ENCODE measurements at places on chromosomes 4 and X.

- DNase-seq: peak; percentile 41
Observed at GRCh38 chr4:23135792-23136645, 443.3 kb downstream of the GBA3 start.

DNA sequence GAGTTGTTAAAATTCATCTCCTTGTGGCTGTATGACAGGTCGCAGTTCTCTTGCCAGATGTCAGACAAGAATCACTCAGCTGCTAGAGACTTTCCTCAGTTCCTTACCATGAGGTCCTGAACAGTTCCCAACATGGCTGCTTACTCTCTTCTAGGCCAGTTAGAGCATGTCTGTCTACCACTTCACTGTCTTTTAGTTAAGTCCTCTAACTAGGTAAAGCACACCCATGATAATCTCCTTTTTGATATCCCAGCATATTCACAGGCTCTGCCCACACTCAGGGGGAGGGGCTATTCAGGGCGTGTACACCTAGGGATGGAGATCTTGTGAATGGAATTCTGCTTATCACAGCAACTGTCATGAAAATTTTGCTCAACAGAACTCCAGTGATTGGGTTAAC lies 190.1 kb downstream of the ADAMTS3 start:
- DNase-seq: peak; percentile 17

DNA sequence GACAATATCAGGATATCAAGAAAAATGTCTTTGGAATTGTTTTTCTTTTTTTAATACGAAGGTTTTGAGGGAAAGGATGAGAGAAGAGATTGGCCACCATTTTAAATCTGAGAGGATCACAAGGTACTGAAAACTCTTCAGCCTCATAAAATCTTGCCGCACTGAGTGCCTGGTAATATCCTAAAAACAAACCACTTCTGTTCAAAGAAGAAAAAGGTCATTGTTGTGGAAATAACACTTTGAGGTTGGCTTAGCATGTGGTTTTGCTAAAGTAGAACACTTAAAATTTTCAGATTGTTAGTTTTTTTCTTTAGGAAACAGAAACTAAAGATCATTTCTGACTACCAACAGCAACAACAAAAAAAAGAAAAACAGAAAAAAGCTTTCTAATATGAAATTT lies 1.0 kb upstream of the CLDN22 start:
- no peak for DNase-seq

- no peak for DNase-seq
Observed at GRCh38 chr4:164989471-164989870, 12.0 kb upstream of the TRIM61 start.

DNA sequence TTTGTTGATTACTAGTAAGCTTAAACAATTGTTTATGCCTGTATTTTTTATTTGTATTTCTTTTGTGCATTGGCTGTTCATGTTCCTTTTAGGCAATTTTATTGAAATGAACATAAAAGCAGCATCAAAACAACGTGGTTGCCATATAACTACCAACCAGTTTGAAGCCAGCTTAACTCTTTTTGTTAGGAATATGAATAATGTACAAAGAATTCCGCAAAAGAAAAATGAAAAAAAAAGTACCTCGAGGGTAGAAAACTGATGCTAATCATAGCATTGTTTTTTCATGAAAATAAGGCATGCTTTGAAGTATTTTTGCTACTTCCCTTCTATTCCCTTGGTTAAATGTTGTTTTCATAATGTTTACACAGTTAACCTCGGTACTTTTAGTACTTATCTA lies 1024.0 kb upstream of the SLIT2 start:
- DNase-seq: no peak

GRCh38 chr4:64417974-64418373 lies 8.7 kb upstream of the TECRL start:
- DNase-seq: no peak

DNA sequence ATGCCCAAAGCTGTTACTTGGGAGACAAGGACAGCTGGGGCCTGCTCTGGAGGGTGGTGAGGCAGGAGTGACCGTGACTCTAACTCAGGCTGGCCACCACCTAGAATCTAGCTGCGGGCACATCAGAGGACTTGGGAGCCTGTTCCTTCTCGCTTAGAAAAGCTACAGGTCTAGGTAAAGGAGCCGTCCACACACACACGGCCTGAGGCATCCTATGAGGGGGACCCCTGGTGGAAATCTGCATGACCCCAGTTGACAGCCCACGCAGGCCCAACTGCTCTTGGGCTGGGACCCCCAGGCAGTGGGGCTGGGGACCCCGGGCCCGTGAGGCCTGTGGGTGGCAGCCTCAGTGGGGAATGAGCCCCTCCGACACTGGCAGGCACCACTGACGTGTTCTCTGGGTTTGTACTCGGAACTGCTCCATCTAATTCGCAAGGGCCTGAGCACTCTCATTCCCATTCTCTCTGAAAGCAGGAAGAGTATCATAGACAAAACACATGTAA lies 75.6 kb downstream of the ACOX3 start:
- DNase-seq: no peak

DNA sequence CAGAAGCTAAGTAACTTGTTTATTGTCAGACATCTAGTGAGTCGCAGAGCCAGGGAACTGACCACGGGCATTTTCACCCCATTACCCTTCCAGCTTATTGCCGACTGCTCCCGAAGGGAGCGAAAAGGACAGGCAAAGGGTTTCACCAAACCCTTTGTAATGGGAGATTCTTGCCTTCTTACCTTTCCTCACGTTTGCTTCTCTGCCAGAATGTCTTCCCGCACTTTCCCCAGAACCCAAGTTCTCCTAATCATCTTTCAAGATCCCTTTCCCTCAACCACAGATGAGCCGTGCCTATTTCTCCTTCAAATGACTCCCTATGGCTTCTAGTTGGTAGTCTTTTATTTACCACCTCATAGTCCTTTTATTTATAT lies 520 bp upstream of the SRP72 start:
- no peak for DNase-seq

- DNase-seq: no peak
Observed at GRCh38 chr4:140932501-140933045, 176.4 kb upstream of the TBC1D9 start.

- DNase-seq: no peak
Observed at GRCh38 chr4:10173754-10174749, 57.5 kb upstream of the WDR1 start.

DNA sequence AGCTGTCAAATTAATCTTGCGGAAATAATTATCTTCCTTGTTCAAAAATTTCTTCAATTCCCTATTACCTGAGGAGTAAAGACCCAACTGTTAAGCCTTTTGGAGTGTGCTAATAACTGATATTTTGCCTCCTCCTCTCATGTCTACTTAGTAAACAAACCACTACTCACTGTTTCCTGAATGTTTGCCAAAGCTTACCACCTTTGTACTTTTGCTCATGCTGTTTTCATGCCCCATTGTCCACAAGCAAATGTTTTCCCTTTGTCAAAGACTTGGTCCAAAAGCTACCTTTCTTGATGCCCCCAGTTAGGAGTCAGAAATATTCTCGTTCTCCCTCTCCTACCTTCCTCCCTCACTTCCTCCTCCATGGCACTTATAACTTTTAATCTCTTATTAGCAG lies 226.1 kb downstream of the ENOX2 start:
- no peak for DNase-seq

DNA sequence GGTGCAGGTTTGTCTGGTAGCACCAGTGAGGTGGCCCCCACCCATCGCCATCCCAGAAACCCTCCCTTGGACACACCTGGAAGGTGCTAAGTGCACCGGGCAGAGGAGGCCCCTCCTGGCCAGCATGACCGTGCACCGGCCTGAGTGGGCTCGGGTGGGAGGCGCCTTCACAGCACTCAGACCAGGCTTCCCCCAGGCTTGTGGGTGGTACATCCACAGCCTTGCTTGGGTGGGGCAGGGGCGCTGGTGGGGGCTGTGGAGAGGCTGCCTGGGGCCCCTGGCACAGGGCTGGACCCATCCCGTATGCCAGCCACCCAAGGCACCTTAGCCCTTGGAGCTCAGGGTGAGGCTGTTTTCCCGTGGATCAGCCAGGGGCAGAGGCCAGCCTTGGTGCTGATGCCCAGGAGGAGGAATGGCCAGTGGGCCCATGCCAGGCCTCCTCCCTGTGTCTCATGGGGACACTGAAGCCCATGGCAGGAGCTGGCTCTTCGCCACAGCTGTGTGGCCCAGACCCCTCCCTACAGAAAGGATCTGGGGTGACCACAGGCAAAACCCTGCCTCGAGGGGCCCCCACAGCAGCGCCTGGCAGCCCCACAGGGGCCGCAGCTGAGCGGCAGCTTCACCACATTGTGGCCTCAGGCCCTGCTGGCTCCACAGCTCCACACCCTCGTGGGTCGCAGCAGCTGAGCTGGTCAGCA lies 21.4 kb downstream of the NKX1-1 start:
- DNase-seq: peak; percentile 5

DNA sequence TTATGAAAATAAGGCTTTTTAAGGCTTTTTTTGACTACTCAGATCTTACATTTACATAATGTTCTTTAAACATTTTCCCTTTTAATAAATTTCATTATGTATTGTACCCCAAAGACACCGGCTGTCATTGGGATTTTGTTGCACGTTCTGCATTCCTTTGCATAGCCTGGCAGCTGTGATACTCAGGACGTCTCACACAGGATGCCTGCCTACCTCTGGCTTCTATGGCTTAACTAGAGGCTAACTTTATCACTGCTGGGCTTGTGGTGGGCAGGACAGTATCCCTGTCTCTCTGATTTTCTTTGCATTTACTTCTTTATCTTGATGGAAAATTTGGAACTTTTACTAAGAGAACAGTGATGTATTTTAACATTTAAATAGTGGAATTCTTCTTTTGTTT lies 147.8 kb downstream of the BMPR1B start:
- DNase-seq: no peak

DNA sequence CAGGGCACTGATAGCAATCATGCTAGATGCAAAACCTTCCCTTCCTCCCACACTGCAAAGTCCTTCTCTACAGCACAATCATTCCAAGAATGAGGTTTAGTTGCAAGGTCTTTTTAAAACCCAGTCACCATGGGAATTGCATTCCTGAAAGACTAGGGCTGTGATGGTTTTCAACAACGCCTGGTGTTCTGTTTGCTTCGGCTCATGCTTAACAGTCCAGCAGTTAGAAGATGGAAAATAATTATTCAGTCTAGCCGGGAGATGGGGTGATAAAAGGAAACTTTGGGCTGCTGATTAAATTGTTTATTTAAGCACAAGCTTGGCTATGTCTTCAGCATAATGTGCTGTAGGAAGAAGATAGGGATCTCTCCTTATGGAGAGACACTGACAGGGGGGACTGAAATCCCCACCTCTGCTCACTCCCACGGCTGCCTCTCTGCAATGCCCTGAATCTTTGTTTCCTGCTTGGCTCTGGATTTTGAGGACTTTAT lies 211.4 kb downstream of the MID1IP1 start:
- DNase-seq: no peak
